ENCODE measurements at places on chromosomes 11 and 22. TPM values are rescaled to one million over a fixed set of nuclear protein-coding genes. Genes with fewer than 3 reads are reported as not detected.

The RFPL1 gene
- not detected for total RNA-seq

DNA sequence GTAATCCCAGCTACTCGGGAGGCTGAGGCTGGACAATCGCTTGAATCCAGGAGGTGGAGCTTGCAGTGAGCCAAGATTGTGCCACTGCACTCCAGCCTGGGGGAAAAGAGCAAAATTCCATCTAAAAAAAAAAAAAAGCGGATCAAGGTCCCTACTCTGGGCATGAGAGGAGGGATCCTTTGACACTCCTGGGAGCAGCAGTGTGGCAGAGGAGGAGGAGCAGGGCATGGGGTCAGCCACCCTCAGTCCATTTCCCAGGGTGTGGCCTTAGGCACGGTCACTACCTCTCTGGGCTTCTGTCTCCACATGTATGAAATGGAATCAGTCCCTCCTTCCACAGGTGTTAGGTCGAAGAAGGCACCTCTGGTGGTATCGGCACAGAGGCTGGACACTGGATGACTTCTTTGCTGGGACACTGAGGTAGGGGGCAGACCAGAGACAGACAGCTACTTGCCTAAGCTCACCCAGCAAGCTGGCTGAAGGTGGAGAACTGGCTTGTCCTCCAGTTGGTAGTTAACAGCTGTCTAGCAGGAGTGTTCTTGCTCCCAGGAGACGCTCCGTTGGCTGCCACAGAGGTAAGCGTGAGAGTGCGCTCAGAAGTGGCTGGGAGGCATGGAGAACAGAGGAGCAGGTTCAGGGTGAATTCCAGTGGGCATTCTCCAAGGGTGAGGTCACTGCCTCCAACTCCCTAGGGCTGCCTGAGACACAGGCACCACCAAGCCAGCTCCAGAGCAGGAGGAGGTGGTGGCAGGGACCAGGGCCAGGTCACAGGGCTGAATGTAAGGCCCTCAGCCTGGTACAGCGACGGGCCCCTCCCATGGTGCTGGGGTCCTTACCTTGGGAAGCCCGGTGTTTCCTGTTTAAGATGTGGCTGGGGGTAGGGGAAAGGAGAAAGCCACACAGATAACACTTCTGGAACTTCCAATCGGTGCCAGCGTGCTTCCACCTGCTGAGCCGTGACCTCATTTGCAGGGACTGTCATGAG is 19.5 kb downstream of the TXN2 start:
- H3K27ac ChIP-seq = no peak overlapping the region
- H3K36me3 ChIP-seq = peaks cover 2% of the 10 kb centered on the region
- DNase-seq = no peak
- H3K4me1 ChIP-seq = peaks cover 31% of the 10 kb centered on the region
- no peak overlapping the region for H3K4me3 ChIP-seq
- no peaks in the 10 kb centered on the region for H3K27me3 ChIP-seq

DNA sequence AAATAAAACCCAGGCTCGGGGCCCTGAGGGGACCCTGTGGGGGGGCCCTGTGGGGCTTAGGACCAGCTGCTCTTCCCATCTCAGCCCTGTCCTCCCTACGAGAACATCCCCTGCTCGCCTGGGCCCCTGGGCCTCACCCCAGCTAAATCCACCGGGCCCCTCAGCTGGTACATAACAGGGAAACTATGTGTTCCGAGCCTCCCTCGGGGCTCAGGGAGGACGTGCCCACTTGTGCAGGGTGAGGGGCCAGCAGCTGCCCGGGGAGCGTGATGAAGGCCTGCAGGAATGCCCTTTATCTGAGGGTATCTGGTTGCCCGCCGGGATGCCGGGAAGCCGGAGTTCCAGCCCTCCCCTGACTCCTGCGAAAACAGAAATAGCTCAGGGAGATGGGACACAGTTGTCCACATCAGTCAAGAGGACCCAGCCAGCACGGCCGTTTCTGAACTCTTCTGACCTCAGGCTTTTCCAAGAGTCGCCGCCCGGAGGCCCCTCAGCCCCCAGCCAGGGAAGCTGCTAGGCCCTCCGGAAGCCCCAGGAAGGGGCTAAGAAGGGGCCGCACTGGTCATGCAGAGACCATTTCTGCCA is 20.6 kb downstream of the MRPL23 start:
- H3K4me3 ChIP-seq = no peak overlapping the region
- H3K27me3 ChIP-seq = no peaks in the 10 kb centered on the region
- H3K4me1 ChIP-seq = no peaks in the 10 kb centered on the region
- DNase-seq = no peak
- no peaks in the 10 kb centered on the region for H3K36me3 ChIP-seq
- no peak overlapping the region for H3K27ac ChIP-seq

The KCTD14 gene
- 0.21 TPM for total RNA-seq

The PAMR1 gene
- total RNA-seq = not detected

The TECTA gene
- 0.21 TPM for total RNA-seq

GRCh38 chr11:19187114-19187832 is 14.5 kb downstream of the CSRP3 start:
- no peak overlapping the region for H3K4me3 ChIP-seq
- H3K27ac ChIP-seq = no peak overlapping the region
- no peaks in the 10 kb centered on the region for H3K27me3 ChIP-seq
- no peaks in the 10 kb centered on the region for H3K36me3 ChIP-seq
- no peak for DNase-seq
